NCI-H1048 (cell line): ENCODE measurements at places on chromosomes 2 and 18.

DNA sequence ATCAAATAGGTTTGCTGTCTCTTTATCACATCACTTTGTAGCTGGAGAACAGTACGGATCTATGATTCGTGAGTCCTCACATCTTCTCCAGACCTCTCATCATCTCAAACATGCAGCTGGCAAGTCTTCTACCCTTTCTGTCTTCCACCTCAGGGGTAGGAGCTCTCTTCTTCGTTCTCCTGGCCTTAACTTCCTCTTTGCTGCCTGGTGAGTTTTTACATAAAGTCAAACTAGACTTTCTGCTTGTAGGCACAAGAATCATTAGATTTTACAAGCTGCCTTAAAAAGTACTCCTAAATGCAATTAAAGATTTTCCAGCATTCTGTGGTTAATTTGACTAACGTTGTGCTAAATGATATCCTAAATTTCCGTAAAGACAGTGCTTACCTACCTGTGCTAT lies 43.7 kb upstream of the TANK start:
- DNase-seq: no peak

- no peak for DNase-seq
These were observed 26.5 kb upstream of the ERICH2 start for GRCh38 chr2:170743530-170744239.

DNA sequence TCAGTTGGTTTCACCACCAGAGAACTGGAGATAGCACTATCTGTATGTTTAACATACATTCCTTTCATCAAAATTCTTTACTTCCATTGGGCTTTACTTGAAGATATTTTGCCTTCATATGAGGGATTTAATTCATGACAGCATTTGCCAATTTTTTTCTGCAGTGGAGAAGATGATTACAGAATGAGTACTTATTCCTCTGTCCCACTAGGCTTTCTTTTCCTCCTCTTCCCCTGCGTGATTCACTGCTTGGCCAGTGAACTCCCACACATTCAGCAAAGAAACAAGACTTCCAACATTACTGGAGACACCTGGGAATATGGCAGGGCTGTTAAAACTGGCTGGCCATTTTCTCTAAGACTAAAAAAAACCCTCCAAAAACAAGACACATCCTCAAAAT lies 425.8 kb upstream of the KCNH7 start:
- DNase-seq: no peak

DNA sequence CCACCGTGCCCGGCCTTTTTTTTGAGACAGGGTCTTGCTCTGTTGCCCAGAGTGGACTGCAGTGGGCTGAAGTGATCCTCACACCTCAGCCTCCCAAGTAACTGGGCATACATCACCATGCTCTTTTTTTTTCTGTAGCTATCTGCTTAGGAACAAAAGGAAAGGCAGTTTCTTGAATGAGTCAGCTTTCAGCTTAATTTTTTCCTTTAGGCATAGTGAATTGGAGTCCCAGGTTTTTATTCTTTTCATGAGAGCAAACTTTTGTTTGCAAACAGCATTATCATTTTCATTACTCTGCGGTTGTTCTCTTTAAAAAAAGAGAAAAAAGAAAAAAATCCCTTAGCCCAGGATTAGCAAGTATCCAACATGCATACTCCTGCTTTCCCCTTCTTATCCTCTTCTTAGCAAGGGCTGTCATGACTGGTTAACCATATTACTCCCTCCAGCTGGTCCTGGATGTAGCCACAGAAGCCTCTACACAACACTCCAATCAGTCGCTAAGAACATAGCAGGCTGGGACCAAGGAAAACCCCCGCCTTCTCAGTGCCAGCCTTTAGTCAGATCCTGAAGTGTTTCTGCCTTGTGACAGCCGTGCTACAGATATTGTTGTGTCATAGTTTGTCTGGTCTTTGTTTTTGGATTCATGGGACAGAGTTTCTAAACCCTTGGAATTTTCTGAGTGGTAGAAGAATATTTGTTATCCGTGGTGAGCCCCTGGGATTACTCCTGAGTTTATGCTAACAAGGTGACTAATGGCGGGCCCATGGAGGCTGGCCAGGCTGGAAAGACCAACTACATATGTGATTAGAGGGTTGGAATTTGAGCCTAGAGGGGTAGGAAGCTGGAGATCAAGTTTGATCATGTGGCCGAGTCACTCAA lies 23.3 kb upstream of the ST3GAL5 start:
- no peak for DNase-seq

- DNase-seq: no peak
These were observed 335 bp downstream of the ERFE start for GRCh38 chr2:238159071-238159539.

DNA sequence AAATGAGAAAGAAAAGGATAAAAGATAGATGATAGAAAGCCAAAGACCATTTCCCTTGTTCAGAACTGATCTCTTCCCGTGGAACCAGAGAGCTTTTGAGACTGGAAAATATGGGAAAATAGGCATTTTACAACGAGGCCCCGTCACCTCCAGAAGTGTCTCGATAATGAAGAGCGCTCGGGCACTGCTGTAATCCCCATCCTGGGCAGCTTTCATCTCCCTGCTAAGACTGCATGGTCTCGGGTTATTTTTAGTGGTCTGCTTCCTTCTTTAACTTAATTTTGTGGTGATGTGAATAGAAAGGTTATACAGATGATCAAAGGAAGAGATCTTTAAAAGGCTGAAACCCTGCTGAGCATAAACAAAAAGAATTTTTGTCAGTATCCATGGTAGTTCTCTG lies 176.6 kb downstream of the METTL4 start:
- DNase-seq: no peak

- no peak for DNase-seq
These were observed 866 bp downstream of the CRIM1 start for GRCh38 chr2:36356298-36356989.

DNA sequence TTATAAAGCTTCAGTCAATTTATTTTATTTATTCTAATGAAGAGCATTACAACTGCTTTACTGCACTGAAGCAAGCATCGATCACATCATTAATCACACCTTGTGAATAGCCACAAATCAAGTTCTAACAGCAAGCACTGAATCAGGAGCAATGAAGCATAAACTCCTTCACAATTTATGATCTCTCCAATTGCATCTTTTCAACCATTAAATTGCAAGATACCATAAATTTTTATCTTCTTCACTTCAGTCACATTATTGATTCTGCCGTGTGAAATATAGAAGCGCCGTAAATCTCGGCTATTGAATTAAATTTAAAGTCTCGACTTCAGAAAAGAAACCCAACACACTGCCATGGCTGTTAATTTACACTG lies 298.7 kb downstream of the CDCA7 start:
- DNase-seq: no peak

DNA sequence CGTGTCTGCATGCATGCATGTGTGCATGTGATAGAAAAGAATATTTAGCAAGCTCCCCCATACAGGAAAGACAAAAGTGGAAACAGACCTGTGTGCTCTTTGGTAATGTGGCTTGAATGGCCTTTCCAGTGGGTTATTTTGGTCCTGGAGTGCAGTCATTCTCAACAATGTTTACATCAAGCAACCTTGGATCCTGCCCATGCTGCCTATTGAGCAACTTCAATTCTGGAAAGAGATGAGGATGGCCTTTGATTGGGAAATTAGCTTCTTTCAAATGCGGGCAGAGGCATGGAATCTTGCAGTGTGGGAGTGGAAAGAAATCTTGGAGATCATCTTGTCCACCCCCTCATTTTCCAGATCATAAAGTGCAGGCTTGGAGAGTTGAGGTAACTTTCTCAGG lies 87.2 kb upstream of the SMAD2 start:
- no peak for DNase-seq

DNA sequence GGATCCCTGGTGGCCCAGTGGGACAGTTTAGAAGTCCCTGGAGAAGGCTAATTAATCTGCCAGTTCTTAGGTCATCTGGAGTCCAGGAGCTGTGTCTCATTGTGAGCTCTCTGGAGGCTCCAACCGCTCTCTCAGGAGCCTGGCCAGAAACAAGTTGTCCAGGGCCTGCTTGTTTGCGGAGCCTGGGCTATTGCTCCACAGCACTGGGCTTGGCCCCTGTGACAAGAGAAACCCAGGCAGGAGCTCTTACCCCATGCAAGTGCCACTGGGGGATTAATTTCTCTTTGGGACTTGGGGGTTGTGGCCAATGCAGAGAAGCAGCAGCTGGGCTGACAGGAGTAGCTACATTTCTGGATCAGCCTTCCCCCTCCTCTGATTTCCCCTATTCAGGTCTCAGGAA lies 24.5 kb upstream of the TNP1 start:
- DNase-seq: no peak
